ENCODE measurements at places on chromosomes 5 and 9.

- DNase-seq: no peak
Observed at GRCh38 chr5:169571355-169571754, 12.2 kb upstream of the SPDL1 start.

GRCh38 chr5:114123654-114124053 is 238.2 kb upstream of the KCNN2 start:
- DNase-seq: no peak

GRCh38 chr5:67900514-67900913 is 315.0 kb upstream of the PIK3R1 start:
- DNase-seq: no peak

DNA sequence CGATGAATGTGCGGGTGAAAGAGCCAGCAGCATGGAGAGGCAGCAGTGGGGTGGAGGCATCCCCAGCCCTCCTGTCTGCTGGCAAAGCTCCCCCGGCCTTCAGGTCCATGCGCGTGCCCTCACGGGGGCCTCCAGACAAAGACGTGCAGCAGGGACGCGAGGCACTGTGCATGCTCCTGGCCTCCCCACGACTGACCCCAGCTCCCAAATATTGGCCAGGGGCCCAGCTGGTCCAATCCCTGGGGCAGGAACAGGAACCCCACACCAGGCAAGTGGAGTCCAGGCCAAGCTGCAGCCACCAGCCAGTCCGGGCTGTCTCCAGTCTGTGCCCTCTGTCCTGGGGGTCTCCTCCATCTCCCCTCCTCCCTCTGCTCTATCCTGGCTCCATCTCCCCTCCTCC is 33.5 kb upstream of the LRRC14B start:
- no peak for DNase-seq

DNA sequence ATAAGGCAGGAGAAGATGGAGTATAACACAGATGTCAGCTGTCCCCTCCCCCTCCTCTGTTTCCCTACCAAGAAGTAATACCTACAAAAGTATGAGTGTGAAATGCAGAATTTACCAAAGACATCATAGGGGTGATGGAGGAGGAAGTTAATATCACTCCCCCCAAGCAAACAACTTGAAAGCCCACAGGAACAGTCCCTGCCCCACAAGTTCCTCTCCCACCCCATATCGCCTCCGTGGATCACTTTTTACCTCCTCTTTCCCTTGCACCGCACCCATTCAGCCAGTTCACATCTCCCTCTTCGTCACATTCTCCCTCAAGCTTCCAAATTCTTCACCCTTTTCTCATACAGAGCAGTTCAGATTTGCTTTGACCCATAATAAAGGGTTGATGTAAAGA is 7.0 kb upstream of the SIL1 start:
- DNase-seq: no peak

GRCh38 chr5:113278976-113279375 is 155.8 kb downstream of the TSSK1B start:
- no peak for DNase-seq

GRCh38 chr9:87605676-87606075 is 108.0 kb downstream of the DAPK1 start:
- no peak for DNase-seq

DNA sequence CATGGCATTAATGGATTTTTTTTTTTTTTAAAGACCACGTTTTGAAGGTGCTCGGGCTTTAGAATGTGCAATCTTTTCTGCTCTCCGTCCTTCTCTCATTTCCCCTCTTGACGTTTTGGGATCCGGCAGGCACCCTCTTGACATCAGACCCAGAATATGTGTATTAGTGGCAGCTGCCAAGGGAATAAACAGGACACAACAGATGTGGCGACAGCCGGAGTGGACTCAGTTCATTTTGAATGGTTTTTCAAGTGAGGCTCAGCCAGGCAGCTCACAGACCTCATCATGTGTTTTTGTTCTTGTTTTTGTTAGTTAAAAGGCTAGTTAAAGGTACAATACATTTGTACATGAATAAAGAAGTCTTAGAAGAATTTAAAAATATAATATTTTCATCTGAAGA is 365.0 kb upstream of the SEMA6A start:
- DNase-seq: no peak

GRCh38 chr5:17203329-17204132 is 13.9 kb upstream of the BASP1 start:
- DNase-seq: no peak

DNA sequence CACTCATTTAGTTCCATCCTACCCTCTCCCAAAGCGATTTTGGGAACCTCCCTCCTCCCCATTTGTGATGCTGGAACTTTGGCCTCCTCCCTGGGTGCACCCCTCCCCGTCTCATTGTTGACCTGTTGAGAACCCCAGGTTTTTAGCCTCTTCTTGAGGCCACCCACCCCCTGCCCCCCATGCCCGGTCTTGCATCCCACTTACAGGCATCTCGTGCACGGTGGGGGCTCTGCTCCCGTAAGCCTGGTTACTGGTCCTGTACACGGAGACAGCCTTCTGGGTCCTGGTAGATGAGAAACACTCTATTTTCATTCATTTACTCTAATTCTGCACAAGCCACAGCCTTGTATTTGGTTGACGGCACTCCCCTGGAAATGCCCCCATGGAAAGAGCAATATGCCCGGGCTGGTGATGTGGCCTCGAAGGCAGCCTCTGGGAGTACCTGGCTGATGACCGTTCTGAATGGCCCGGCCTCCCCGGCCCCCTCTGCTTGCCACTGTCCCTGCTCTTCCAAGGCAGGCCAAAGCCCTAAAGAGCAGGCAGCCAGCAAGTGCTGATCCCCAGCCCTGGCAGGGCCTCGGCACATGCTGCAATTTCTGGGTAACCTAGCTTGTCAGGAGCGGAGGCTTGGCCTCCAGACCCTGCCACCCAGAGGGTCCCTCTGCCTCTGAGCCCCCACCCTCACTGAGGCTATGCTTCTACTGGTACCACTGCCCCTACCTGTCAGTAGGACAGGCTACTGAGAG is 1.9 kb upstream of the MRPS2 start:
- no peak for DNase-seq

GRCh38 chr9:129962889-129963703 is 79.9 kb downstream of the FNBP1 start:
- no peak for DNase-seq

- no peak for DNase-seq
Observed at GRCh38 chr5:52746539-52746938, 41.2 kb upstream of the ITGA1 start.

- DNase-seq: no peak
Observed at GRCh38 chr5:133469846-133470245, 142.5 kb downstream of the FSTL4 start.

- no peak for DNase-seq
Observed at GRCh38 chr5:17893026-17893635, 258.9 kb downstream of the TAF11L14 start.

GRCh38 chr5:96628406-96628805 is 33.8 kb upstream of the CAST start:
- DNase-seq: no peak

- no peak for DNase-seq
Observed at GRCh38 chr5:151757233-151758140, 944 bp downstream of the ATOX1 start.

DNA sequence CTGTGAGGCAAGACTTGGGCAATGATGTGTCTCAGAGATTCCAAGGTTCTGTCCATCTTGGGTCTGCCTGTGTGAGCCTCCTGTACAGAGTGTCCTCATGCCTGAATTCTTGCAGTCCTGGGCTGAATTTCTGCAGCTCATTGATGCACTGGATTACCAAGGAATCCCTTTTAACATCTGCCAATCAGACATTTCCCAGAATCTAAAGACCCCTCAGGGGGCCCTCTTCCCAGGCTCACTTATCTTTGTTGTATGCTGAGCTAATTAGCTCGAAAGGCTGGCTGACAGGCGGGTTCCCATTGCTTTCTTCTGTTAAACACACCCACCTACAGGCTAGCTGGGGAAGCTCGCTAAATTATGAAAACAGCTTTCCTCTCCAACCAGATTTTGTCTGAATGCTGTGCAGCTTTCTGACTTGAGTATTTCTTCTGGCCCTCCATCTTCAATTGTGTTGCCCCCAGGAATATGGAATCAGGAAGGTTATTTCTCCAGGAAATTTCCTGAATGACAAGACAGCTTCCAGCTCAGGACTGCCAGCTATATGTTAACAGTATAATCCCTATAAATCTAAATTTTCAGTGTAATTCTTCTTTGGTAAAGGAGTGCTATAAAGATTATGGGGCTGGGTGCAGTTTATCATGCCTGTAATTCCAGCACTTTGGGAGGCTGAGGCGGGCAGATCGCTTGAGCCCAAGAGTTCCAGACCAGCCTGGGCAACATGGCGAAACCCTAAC is at the start of gene LIX1:
LIX1 (minus strand) TSS at position 91 of the 734 bp plus-strand sequence; CDS start at position 56, 35 bp downstream.
- DNase-seq: no peak

DNA sequence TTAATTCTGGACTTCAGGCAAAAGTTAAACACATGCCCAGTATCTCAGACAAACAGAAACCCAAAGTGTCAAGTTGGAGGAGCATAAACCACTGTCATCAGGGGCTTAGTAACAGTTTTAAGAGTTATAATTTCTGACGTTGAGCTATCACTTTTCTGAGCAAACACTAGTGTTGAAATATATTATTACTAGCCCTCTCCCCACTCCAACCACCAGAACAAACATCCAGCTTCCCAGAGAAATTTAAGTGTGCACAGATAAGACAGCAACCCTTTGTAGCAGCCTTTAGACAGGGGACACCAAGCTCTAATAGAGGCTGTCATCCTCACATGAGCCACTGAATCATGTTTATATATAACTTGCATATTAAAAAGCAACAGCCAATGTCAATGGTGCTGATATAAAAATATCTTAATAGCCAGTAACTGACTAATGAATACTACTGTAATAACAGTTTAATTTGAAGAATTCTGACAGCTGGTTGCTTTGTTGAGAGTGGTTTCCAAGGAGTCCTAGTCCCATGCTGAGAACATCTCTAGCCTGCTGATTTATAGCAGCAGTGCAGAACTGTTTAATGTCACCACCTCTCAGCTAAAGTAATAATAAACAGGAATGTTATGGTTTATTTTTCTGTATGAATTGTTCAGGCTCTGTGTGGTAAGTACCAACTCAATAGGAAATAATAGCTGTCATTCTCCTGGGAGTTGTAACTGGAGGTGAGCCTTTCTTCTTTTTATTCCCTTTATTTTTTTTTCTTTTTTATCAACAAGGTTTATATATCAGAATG is 528.7 kb upstream of the ZNF608 start:
- no peak for DNase-seq

DNA sequence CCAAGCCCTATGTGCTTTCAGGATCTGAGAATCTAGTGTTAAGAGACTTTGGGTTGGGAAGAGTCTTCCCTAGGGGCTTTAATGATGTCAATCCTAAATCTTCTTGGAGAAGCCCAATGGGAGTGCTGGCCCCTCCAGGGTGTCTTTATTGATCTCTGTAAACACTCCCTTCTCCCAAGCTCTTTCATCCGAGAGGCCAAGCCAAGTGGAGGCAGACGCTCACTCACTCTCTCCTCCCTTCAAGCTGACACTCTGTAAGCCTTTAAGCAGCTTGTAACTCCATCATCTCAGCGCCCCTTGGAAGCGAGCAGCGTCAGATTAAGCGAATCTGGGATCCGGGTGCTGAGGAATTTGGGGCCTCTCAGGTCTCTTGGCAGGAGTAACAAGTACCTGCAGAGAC is 37.7 kb downstream of the SPARC start:
- no peak for DNase-seq

DNA sequence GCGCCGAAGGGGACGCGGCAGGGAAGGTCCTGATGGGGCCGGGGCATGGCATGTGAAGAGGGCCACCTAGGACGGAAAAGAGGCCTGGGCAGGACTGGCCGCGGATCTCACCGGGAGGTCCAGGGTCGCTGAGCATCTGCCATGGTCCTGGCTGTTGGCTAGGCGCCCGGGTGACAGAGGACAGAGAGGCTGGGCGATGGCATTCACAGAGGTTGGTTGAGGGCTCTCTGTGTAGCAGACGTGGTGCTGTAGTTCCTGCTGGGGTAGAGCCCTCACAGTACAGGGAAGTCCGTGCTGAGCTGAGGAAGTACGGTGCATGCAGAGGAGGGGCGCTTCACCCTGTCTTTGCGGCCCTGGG is 427 bp downstream of the PCYOX1L start:
- no peak for DNase-seq

- no peak for DNase-seq
Observed at GRCh38 chr9:85142496-85142911, 473.0 kb downstream of the NTRK2 start.

DNA sequence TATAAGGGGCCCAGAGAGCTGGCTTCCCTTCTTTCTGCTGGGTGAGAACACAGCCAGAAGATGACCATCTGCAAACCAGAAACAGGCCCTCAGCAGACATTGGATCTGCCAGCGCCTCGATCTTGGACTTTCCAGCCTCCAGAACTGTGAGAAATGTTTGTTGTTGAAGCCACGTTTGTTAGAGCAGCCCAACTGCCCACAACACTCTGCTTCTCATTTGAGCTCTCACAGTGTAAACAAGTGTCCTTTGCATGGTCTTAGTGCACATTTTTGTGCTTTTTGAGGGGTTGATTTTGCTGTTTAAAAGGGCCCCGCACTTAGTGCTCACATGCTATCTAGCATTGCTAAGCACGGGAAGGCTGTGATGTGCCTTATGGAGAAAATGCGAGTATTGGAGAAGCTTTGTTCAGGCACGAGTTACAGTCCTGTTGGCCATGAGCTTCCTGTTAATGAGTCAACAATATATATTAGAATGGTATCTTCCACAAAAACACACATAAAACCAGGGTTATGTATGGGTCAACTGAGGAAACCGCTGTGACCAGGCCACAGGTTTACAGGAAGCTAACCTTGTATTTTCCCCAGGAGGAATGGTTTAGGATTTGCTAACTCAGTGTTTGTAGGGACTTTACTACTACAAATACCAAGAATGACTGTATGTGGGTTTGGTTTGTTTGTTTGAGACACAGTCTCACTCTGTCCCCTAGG is 11.9 kb downstream of the CMBL start:
- no peak for DNase-seq

DNA sequence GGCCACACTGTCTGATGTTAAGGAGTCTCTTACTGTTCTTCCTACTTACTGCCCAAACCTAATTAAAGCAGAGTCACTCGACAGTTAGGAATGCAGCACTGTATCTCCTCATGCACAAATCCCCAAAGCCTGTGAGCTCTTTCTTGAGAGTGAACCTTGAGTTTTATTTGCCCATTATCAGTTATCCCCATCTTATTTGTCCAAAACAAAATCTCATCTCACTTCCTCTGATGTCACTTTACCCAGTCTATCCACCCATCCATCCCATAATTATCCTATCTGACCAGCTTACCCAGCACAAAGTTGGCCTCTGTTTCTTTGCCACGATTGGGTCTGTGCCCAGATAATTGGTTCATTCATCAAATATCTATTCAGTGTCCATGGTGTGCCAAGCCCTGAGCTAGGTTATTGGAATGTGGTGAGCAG is 250.8 kb downstream of the SLIT3 start:
- no peak for DNase-seq

DNA sequence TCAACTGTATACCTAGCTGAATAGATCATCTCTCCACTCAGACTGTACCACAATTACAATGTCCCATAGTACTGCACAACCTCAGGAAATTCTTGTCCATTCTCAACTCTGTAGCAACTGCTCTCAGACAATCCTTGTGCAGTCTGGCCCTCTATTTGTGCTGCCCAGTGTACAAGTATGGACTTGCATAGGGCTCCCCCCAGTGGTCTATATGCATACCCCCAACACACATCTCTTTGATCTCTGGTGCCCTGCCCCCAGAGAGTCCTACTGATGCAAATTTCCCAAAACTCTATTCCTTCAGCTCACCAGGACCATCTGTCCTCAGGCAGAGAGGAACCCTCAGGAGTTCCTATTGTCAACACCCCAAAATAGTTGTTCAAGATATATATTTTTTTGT is 205.3 kb downstream of the SLCO4C1 start:
- DNase-seq: no peak
